H9 (cell line): ENCODE measurements at places on chromosomes 5 and 9.

GRCh38 chr5:96468956-96469355 lies 35.9 kb upstream of the PCSK1 start:
- no peak for DNase-seq

DNA sequence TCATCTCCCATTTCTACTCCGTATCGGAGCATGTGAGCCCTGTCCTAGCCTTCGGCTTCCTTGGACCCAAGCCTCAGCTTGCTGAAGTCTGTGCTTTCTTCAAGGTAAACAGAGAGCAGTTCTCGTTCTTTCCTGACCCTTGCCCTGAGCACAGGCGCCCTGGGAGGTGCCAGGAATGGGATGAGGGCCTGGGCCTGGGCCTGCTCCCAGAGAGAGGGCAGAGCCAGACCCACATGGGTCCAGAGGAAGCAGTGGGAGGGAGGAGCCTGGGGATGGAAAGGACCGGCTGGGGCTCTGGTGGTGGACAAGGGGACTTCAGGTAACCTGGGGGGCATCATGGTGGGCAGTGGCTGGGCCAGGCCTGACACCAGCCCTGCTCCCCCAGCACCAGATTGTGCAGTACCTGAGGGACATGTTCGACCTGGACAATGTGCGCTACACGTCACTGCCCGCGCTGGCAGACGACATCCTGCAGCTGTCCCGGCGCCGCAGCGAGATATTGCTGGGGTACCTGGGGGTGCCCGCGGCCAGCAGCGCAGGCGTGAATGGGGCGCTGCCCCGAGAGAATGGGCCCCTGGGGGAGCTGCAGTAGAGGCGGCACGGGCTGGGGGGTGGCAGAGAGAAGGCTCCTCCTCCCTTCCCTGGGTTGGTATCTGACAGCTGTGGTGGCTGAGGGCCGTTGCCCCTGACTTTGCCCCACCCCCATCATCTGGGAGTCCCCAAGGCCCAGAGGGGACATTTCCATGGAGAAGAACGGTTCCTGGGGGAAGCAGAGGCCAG lies 10.9 kb upstream of the DOLPP1 start:
- peak; percentile 30 for DNase-seq

DNA sequence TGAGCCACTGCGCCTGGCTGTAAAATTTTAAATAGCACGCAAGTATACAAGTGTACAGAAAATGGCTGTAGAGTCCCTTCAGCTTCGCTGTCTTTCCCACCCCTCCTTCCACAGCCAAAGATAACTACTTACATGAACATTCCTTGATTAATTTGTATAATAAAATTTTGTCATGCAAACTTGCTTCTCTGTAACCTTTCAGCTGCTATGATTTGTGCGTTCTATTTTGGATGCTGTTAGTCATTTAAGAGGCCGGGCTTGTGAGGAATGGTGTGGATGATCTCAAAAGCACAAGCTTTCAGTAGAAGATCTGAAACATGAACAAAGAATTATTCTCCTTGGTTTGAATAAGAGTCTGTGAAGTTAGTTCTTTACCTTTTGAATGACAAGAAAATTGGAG lies 115.0 kb upstream of the TLE1 start:
- no peak for DNase-seq

DNA sequence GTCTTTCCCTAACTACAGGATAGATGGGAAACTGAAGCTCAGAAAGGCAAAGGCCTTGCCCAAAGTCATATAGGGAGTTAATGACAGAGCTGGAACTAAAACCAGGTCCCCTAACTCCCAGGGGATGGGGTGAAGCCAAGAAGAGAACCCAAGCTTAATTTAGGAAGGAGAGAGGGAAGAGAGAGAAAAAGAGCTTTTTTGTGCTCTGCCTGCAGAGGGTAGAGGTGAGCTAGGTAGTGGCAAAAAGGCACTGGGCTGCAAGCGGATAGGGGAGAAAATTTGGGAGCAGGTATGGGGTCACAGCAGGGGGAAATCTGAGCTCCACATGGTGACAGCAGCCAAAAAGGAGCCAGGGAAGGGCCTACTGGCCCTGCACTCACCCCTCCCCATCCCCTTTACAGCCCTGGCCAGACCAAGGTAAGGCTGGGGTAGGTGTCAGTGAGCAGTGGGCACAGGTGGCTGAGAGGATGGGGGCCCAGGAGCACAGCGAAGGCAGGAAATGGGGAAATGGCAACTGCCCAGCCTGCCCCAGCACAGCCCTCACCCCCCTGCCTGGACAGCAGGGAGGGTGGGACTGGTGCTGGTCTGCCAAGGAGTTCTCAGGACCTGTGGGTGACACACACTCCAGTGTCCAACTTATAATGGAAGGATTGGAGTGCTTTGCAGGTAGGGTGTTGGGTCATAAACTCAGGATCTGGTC lies 3.3 kb downstream of the ENHO start:
- no peak for DNase-seq

GRCh38 chr9:98870782-98871557 lies 63.5 kb downstream of the GALNT12 start:
- no peak for DNase-seq

GRCh38 chr5:180067986-180068385 lies 3.6 kb downstream of the RNF130 start:
- no peak for DNase-seq

GRCh38 chr9:76336027-76336426 lies 58.2 kb downstream of the RFK start:
- DNase-seq = no peak

DNA sequence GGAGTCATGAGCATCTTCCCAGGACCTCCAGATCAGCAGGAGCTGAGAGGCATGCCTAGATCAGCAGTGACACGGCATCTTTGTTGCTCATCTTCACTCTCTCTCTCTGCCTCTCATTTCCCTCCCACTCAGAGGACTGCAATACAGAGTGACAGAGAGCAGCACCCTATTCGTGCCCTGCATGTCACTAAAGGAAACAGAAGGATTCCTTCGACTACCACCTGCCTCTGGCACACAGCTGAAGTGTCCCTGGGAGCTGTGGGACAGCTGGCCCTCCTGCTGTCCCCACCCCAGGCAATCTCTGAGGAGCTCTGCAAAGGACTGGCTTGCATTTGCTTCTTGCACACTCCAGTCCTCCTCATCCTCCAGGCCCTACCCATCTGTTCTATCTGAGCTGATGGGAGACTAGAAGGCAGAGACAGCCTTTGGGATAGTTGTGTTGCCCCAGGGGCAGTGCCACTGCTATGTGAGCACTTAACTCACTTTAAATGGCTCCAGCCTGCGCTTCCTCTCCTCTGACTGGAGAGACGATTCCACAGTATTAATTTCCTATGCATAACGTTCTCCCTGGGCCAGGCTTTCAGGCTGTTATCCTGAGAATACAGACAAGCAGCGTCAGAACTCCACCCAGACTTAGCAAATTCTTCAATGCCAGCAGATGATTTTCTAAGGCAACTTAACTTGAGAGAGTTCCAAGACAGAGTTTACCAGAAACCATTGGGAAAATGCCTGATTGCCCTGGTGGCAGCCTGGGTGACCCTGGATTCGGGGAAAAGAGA lies 167.6 kb upstream of the MAP1B start:
- DNase-seq = no peak

GRCh38 chr9:11758016-11758415 lies 935.2 kb upstream of the TYRP1 start:
- no peak for DNase-seq

DNA sequence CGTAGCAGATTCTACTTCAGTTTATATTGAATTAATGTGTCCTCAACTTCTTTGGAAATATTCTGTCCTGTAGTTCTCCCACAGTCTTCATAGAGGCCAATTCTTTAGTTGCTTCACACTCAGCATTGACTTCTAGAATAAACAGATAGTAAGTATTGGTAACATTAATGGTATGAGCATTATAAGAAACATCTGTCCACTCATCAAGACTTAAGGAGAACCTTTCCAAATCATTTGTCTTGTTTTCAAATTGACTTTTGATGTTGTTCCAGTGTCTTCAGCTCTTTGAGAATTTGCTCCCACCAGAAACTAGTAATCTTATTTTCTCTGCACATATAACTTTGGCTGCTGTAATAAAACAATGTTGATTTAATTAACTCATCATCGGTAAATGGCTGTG lies 18.3 kb downstream of the RANBP17 start:
- DNase-seq = no peak

- no peak for DNase-seq
Measured at GRCh38 chr5:57348376-57349140, 134.1 kb downstream of the ACTBL2 start.

- DNase-seq = no peak
Measured at GRCh38 chr9:38318759-38319495, 73.6 kb upstream of the ALDH1B1 start.

DNA sequence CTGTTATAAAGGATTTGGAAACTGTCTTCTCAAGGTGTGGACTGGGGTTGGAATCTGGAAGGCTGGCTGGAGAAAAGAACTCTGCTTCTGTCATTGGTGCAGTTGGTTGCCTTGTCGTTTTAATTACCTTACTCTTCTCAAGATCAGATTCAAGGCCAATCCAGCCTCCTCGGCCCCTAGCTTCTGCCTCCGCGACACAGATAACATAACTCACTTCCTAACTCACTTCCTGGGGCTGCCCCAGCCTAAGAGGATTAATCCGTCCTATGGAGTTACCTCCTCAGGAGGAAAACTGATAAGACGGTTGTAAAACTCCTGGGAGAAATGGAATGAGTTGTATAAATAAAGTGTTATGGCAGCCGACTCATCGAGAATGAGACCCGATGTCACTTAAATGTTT lies 389.1 kb upstream of the WWC1 start:
- no peak for DNase-seq
